Spleen (tissue), 13 donors: ENCODE measurements at places on chromosomes 2 and 18. TPM values are rescaled to one million over a fixed set of nuclear protein-coding genes. Genes with fewer than 3 reads are reported as not detected.

DNA sequence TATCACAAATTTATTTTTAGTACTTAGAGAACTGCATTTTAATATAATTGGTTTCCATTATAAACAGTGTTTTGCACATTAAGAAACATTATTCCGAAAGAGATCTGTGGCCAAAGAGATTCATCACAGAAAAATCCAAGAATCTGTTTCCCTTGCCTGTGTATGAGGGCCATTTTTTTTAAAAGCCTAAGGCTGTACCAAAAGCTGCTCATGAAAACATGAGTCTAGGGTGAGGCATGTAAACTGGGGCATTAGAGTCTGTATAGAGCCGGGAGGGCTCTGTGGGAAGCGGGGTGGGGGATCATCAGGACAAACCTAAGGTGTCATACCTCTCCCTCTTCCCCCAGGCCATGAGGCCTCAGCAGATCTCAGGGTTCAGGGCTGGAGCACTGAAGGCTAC, 223.8 kb downstream of the FBXO15 start:
- no peaks in the 10 kb centered on the region for H3K27me3 ChIP-seq
- DNase-seq = no peak
- no peaks in the 10 kb centered on the region for H3K36me3 ChIP-seq
- H3K27ac ChIP-seq = no peak overlapping the region

DNA sequence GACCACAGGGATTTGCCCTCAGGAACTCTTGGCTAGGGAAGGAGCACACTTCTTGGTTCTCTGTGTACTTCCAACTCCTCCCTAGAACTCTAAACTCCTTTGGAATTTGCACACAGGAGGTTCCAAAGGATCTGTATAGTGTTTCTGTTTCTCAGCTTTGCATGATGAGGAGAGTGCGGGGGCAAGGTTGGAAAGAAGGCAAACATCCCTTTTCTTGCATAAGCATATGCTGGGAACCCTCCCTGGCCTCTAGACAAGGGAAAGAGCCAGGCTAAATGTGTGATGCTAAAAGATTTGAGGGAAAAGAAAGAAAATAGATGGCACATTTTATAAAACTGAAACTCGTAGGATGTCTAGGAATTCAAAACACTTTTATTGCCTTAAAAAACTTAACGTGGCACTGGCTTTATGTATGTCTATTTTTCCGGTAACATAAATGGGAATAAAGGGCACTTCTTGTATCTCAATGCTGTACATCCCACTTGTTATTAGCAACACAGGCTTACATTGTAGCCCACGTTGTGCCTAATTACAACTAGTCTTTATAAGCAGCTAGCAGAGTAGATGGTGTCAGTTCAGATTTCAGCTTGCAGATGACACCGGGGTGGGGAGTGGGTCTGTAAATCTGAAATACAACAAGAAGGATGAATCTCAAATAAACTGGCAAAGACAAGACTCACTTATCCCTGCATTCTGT, 165.8 kb downstream of the GPD2 start:
- no peak overlapping the region for H3K4me3 ChIP-seq
- H3K36me3 ChIP-seq = no peaks in the 10 kb centered on the region
- no peaks in the 10 kb centered on the region for H3K27me3 ChIP-seq

- DNase-seq = no peak
- H3K27ac ChIP-seq = no peak overlapping the region
- H3K4me3 ChIP-seq = no peak overlapping the region
- no peaks in the 10 kb centered on the region for H3K27me3 ChIP-seq
- H3K4me1 ChIP-seq = peaks cover 37% of the 10 kb centered on the region
Measured at GRCh38 chr18:22337306-22337705, 80.4 kb downstream of the CTAGE1 start.

Gene GALR1
- polyA plus RNA-seq = not detected

DNA sequence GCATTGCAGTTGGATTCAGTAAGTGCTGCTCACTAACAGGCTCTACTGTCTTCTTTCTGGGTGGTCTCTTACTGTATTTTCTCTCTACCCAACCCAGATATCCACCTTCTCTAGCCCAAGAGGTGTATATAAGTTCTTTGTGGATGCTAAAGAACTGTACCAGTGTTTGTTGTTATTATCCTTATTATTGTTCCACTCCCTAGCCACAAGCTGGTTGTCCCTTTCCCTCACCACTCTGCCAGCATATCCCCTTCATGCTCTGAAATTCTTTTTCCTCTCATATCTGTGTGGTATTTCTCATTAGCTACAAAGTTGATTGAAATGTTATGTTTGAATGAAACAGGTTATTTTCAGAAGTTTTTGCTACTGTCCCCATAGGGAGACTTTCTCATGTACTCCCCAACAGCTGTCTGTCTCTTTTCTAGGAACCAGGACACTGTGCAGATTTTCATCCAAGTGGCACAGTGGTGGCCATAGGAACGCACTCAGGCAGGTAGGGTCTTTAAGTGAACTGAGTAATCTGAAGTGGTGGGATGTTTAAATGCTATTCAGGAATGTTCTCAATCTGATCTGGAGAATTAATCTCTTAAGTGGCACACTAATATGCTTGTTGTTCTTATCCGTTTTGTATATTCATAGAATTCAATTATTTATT, 56.8 kb downstream of the COX7A2L start:
- H3K27ac ChIP-seq = no peak overlapping the region
- DNase-seq = no peak
- H3K27me3 ChIP-seq = no peaks in the 10 kb centered on the region
- no peak overlapping the region for H3K4me3 ChIP-seq
- no peaks in the 10 kb centered on the region for H3K4me1 ChIP-seq
- peaks cover 46% of the 10 kb centered on the region for H3K36me3 ChIP-seq

DNA sequence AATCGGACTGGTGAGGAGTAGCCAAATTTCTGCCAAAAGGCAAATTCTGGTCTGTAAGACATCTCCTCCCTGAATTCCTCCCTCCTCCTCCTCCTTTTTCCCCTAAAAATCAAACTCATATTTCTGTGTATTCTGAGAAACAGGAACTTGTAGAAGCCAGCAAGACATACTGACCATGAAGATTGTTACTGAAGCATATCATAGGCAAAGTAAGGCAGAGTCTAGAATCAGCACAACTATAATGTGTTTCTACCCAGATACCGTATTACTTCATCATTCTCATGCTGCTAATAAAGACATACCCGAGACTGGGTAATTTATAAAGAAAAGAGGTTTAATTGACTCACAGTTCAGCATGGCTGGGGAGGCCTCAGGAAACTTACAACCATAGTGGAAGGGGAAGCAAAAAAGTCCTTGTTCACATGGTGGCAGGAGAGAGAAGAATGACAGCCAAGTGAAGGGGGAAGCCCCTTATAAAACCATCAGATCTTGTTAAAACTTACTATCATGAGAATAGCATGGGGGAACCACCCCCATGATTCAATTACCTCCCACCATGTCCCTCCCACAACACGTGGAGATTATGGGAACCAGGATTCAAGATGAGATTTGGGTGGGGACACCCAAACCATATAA, 24.9 kb upstream of the EPC2 start:
- H3K36me3 ChIP-seq = no peaks in the 10 kb centered on the region
- peaks cover 22% of the 10 kb centered on the region for H3K4me1 ChIP-seq
- H3K27me3 ChIP-seq = no peaks in the 10 kb centered on the region
- no peak for DNase-seq
